Stimulated activated CD4-positive, alpha-beta T cell treated with anti-CD3 and anti-CD28 coated beads, Interleukin-1b, Interleukin-23, amount 100 ng/mL, for 24 hours (primary cell): ENCODE measurements at places on chromosomes 1 and 21.

GRCh38 chr21:29418813-29419212 is 120.1 kb downstream of the BACH1 start:
- DNase-seq, result no peak

DNA sequence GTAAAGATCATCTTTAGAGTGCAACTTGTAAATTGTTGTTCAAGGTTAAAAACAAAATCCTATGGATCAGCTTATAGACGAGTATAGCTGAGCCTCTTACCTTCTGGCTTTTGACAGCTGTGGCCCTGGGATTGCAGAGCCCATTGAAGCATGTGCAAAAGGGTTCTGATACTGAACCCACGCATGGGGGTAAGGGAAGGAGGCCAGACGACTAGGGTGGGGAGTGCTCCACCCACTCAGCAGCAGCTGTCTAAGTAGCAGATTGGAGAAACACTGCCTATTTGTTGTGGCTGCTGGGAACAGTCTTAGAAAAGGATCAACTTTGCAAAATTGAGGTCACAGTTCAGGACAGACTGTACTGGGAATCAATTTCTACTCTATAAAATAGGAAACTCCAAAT is 16.1 kb downstream of the CD101 start:
- DNase-seq, result no peak

DNA sequence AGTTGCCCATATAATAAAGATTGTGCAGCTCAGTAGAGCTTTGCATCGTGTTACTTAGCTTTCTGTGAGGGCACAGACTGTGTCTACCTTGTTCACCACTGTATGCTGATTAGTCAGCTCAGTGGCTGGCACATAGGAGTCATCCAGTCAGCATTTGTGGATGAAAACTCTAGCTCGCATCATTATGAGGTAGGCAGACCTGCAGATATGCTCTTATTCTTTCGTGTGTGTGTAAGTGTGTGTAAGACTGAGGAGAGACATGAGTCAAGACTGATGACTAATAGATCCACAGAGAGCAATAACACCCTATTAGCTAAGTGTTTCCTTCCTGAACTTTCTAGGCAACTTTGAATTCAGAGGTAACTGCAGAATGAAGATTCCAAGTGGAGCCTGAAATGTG is 17.1 kb downstream of the TTF2 start:
- no peak for DNase-seq

DNA sequence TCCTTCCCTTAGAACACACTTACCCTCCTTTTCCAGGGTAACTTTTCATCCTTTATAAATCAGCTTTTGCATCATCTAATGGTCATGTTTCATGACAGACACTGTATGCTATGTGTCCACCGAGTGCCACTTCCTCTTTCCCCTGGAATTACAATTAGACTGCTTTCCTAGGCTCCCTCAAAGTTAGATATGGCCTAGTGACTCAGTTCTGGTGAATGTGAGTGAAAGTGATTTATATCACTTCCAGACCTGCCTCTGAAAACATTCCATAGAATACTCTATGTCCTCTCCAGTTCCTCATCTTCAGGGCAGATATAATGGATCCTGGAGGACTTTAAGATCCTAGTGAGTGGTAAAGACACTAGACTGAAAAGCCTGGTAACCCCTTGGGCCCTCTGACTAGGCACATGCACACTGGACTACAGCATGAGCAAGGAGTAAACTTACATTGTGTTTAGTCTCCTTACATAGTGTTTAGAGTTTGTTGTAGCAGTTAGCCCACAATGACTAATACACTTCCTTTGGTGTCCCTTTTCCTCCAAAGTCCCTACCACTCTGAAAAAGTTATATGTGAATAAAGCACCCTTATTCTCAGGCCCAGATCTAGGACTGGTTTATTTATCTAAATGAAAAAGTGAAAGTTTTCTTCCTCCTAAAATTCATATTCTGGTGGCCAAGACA is 59.3 kb downstream of the GPR88 start:
- DNase-seq, result no peak

DNA sequence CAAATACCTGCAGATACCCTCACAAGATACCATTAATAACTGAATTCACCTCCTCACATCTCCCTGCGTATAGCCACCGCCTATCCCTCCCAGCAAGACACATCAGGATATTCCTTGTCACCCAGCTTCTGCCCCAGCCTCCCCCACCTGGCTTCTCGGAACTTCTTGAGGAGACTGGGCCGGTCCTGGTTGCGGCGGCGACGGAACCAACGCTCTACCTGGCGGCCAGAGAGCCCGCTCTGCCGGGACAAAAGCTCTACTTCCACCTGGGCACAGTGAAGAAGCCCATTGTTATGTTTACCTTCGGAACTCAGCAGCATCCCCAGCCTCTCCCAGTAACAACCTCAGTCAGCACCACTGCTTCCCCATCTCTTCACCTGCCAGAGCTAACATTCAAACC is 6.7 kb downstream of the CERS2 start:
- no peak for DNase-seq

DNA sequence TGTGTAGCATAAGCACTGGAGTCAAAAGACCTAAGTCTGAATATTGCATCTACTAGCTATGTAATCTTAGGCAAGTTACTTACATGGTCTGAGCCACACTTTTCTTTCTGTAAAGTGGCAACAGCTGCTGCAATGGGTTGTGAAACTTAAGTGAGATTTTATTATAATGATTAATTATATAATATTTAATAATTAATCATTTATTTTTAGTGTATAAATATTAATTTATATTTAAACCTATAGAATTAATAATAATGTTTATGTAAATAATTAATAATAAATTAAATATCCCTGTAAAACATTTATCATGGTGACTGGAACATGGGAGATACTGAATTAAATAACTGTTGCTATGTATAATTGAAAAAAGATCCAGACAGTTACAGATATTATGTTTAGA is 180.3 kb downstream of the LRRC40 start:
- DNase-seq, result no peak

- no peak for DNase-seq
Observed at GRCh38 chr1:57089855-57090254, 124.0 kb upstream of the C8B start.

- no peak for DNase-seq
Observed at GRCh38 chr1:109466452-109467300, at the start of gene SYPL2. TSS of gene SYPL2 (plus strand) at chr1:109466546. CDS start at chr1:109466844, 298 bp downstream.

DNA sequence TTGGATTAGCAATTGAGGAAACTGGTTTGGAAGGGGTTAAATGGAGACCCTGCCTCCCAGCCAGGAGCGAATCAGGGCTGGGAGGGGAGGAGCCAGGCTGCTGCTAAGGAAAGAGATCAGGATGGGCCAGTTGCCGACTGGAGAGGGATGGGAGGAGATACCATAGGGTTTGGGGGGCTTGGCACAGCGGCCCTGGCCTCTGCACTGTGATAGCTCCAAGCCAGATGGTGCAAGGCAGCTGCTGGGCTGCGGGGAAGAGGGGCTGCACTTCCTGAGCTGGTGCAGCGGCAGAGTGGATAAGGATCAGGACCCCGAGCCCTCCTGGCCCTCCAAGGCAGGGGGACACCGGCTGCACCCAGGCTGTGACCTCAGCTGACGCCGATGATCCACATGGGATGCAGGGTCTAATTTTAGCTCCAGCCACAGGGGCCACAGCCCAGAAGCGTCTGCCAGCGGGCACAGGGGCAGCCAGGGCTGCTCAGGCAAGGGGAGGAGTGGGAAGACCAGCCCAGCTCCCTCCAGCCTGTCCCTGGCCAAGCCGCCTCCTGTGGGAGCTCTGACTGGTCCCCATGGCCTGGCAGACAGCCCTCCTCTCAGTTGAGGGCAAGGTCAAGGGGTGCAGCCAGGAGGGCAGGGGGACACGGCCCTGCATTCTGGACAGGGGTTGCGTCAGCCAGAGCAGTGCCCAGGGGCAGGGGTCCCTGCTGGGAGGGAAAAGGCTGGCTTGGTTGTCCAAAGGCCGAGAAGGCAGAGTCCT is at the start of gene EXTL1:
Gene EXTL1, plus strand, starts transcription at position 129 of the 757 bp plus-strand sequence. CDS start 872 bp downstream, outside the sequence.
- DNase-seq, result no peak

DNA sequence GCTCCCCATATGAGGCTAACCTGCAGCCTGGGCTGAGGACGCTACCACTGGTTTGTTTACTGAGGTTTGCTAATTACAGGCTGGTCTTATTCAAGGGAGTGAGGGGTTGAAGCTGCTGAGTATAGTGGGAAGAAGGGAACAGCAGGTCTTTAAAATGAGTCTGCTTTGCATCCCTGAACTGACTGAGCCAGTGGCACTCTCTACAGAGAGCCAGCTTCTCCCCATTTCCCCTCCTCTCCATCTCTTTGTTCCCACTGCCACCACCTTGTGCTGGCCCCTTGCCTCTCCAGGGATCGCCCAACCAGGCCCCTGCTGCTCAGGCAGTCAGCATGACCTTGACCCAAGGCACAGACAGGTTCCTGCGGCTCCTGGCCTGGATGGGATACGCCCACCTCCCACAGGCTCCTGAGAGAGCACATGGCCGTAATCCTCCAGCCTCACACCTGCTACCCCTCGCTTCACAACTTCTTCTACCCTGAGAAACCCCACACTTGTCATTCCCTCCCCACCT is 45.0 kb downstream of the IER5 start:
- no peak for DNase-seq

DNA sequence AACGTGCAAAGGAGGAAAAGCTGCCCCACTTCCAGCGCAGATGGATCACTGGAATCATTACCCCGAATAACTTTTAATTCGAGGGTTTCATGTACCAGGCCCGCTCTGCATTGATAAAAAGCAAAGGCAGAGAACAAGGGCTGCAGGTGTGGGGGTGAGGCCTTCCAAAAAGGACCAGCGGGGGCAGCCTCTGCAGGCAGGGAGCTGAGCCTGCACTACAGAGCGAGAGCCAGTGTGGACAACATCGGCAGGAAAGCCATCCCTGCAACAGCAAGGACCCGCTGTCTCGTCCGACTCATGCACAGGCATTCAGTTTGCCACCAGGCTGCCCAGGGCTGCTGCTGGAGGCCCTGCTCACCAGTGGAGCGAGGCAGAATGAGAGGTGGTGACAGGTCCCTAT is 27.1 kb upstream of the AJAP1 start:
- DNase-seq, result no peak
